ENCODE measurements at places on chromosomes 11 and 22.

DNA sequence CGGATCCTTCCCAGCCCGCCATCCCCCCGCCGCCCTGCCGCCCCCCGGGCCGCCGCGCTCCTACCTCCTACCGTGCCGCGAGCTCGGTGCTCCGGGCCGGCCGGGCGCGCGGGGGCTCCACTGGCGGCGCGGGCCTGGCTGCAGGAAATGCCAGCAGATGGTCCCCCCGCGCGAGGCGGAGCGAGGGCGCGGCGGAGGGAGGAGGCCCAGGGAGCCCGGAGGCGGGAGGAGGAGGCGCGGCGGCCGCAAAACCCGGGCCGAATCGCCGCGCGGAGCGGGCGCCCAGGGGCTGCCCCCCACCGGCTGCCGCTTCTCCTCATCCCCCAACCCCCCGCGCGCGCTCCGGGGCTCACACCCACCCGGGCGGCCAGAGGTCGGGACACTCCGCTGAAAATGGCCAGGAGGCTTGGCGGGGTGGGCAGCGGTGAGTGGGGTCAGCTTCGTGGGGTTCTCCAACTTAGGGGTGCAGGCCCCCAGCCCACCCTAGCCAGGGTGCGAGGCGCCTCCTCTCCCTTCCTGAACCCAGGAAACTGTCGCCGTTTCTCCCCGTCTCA lies at the start of gene OSBPL5:
Gene OSBPL5 (minus strand): TSS at position 159 of the 554 bp plus-strand sequence. CDS start 36,162 bp downstream, outside the sequence.
- DNase-seq = peak; percentile 37

DNA sequence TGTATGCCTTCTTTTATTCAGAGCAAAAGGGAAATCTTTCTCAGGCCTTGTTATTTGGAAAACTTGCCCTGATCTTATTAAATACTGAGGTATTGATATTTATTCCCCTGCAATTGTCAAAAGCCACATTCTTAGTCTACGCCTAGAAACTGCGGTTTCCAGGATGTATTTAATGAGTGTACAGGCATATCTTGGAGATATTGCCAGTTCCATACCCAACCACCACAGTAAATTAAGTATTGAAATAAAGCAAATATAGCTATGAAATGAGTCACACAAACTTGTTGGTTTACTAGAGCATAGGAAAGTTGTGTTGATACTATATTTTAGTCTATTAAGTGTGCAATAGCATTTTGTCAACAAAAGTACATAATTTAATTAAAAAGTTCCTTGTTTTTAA lies 152.7 kb upstream of the CCDC179 start:
- no peak for DNase-seq

GRCh38 chr11:12674936-12675696 lies 895 bp downstream of the TEAD1 start:
- DNase-seq = no peak

DNA sequence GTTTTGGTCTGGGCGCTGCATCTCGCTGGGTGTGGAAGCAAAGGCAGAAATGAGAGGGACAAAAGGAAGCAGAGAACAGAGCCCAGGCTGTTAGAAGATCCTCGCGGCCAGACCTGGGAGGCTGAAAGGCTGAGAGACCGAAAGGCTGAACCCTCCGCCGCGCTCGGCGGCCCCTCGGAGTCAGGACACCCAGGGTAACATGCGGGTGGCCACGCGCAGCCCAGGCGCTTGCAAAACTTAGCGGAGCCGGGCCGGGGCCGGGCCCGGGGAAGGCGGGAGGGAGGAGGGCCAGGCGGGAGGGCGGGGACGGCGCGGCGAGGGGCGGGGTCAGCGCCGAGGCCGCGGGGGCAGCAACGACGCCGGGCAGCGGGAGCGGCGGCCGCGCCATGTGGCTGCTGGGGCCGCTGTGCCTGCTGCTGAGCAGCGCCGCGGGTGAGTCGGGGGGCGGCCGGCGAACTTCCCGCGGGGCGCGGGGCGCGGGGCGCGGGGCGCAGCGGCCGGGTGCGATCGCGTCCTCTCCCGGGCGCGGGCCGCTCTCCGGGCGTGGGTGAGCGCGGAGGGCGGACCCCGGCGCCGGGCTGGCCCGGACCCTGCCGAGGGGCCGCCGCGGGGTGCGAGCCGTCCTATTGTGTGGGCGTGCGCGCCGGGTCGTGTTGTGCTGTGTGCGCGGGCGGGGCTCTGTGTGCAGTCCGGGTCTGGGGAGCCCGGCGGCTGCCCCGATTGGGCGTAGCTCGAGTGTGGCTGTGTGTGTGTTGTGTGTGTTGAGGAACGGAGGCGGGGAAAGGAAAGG lies at the start of gene LDLRAD3:
Gene LDLRAD3 (plus strand): TSS at position 350 of the 790 bp plus-strand sequence. CDS start 37 bp downstream, at position 387.
- DNase-seq = peak; percentile 48

- no peak for DNase-seq
These were observed 125.7 kb downstream of the TRIM29 start for GRCh38 chr11:120012245-120012644.

- no peak for DNase-seq
These were observed 186.1 kb downstream of the ARHGAP42 start for GRCh38 chr11:100872951-100873740.

- peak; percentile 26 for DNase-seq
These were observed 55.6 kb upstream of the LYVE1 start for GRCh38 chr11:10623797-10624761.

- no peak for DNase-seq
These were observed 1.6 kb downstream of the PHF21B start for GRCh38 chr22:45008186-45008681.

GRCh38 chr11:76770642-76771445 lies 12.3 kb upstream of the TSKU start:
- peak; percentile 96 for DNase-seq

- no peak for DNase-seq
These were observed 16.0 kb downstream of the ZNRF3 start for GRCh38 chr22:28899199-28899853.

DNA sequence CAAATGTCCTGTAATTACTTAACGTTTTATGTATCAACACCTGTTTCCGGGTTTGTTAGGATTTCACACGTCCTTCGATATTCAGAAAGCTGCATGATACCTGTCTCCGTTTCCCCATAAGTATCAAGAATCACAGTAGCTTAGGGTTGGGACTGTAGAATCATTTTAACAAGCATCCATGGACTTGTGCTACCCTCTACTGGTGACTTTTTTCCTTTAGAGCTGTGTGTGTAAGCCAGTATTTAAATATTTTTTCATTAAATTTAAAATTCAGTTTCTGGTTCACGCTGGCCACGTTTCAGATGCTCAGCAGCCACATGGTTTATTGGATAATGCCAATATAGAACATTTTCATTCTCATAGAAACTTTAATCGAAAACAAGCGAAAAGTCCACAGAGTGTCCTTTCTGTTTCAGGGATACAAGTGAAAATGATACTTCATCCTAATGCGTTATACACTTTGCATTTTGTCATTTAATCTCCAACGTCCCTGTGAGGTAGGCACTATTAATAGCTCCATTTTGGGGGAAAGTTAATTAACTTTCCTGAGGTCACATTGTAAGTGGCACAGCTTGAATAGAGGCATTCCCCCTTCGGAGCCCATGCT lies 61.5 kb upstream of the SLC25A18 start:
- peak; percentile 58 for DNase-seq

DNA sequence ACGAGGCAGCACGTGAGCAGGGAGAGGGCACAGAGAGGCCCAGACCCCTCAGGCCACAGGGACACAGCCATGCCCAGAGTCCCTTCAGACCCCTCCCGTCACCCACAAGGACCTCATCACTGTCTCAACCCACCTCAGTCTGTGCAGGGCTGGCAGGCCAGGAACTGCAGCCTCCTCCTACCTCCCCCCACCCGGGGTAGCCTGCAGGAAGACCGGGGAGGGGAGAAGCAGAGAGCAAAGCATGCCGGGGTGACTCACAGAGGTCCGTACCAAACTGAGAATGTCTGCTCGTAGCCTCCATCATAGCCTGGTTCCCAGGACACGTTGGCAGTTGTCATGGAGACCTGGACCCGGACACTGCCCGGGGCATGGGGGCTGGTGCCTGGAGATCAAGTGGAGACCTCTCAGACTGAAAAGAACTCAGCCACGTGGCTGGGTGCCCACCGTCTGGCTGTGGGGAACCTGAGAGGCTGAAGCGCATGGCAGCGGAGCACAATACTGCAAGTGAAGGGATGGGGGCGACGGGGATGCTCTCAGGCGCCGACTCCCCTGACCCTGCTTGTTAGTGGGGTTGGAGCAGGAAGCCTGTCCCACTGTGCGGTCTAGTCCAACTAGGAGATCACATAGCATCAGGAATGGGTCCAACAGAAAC lies 27.2 kb downstream of the IGSF9B start:
- no peak for DNase-seq

- DNase-seq = no peak
These were observed 14.6 kb downstream of the ENDOD1 start for GRCh38 chr11:95104121-95104830.

GRCh38 chr11:134753771-134754520 lies 341.9 kb upstream of the B3GAT1 start:
- no peak for DNase-seq

- DNase-seq = peak; percentile 85
These were observed at the start of gene IL18 for GRCh38 chr11:112163875-112164685. Gene IL18, minus strand, starts transcription at chr11:112164094. Its CDS starts 9,041 bp downstream, at chr11:112155053.

DNA sequence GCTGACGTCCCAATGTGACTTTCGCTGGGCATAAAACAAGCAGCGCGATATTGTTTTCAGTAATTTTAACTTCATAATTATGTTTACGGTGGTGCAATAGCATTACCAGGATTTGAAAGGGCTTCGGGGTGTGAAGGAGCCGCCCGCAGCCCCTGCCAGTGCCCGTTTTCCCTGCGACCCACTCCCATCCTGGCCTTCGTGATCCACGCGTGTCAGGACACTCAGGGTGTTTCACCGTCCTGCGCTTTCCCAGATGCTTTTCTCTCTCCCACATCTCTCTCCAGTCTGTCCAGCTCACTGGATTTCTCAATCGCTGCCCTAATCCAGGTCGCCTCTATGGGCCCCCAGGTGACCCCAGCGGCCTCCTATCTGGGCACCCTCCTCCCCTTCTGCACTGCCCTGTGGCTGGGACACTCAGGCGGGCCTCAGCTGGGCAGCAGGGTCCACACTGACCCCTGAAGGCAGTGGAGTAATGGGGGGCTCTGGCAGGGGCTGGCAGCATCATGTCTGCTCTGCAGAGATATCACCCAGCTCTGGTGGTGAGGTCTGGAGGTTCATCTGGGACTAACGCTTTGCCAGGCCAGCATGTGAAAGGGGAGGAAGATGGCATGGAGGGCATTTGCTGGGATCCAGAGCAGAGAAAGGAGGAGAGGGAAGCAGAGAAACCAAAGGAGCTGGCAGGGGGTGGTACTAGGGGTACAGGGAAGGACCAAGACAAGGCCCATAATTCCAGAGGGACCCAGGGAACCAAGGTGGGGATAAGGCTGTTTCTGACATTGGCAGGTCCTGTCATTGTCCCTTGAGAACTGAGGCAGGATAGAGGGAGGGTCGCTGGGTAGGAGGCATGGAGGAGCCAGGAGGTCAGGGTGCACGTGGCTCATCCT lies 622.8 kb downstream of the BRD1 start:
- no peak for DNase-seq

DNA sequence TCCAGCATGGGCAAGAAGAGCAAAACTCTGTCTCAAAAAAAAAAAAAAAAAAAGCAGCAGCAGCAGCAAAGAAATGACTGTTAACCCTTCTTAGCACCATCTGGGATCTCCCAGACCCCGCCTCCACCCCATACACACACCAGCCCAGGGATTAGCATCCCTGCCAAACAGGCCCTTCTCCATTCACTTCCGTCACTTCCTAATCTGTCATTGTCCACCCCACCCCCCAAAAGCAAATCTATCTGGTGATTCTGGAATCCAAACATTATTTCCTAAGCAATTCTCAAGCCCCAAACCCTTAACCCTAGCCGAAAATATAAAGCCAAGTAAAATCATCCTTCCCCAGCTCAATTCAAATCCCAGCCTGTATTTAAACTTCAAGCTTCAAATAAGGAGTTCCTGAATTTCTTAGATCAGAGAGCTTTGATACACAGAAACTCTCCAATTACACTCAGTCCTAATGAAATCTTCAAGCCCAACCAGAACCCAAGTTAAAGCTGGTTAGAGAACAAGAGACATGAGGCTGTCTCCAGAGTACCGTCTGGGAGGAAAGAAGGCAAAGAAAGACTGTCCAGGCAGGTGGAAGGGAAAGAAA lies 6.0 kb upstream of the AHNAK start:
- no peak for DNase-seq

- peak; percentile 14 for DNase-seq
These were observed 39.8 kb downstream of the SYN3 start for GRCh38 chr22:33018232-33018864.

DNA sequence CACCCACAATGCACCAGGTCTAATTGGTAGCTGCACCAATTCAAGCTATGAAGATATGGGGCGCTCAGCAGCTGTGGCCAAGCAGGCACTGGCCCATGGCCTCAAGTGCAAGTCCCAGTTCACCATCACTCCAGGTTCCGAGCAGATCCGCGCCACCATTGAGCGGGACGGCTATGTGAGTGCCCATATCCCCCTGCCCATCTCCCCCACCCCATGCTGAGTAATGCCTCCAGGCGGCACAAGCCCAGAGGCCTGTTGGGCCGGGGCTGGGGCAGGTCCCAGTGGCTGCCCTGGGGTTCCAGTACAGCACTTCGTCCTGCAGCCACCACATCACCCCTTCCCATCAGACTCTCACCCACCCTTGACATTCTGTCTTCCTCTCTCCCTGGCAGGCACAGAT lies 21.5 kb downstream of the POLR3H start:
- no peak for DNase-seq

DNA sequence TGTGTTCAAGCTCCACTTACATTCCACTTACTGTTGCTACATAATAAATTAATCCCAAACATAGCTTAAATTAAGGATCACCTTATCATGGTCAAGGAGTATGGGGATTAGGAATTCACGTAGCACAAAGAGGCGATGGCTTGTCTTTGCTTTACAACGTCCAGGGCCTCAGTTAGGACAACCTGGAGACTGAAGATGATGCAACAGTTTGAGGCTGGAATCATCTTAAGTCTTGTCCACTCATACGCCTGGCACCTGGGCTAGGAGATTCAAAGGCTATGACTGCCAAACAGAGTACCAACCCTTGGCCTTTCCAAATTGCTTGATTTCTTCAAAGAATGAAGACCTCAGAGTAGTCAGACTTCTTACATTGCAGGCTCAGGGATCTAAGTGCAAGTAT lies 149.1 kb downstream of the SBF2 start:
- no peak for DNase-seq

DNA sequence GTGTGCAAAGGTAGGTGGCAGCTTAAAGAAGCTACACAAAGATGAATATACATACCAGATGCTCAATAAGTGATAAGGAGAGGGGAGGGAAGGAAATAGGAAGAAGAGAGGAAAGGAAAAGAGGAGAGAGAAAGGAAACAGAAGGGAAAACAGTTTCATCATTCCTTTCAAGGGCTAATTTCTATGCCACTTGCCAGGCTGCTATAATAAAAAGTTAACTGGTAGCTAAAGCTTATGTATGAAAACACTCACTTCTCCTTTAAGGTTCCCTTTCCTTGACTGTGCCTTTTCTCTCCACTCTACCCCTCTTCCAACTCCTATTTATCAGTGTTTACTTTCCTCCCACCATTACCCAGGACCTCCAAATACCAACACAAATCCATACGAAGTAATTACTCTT lies 347.9 kb downstream of the DLG2 start:
- no peak for DNase-seq
